ENCODE measurements at places on chromosomes 2 and 18.

GRCh38 chr2:42359965-42360483 is 993 bp downstream of the COX7A2L start:
- no peak for DNase-seq

DNA sequence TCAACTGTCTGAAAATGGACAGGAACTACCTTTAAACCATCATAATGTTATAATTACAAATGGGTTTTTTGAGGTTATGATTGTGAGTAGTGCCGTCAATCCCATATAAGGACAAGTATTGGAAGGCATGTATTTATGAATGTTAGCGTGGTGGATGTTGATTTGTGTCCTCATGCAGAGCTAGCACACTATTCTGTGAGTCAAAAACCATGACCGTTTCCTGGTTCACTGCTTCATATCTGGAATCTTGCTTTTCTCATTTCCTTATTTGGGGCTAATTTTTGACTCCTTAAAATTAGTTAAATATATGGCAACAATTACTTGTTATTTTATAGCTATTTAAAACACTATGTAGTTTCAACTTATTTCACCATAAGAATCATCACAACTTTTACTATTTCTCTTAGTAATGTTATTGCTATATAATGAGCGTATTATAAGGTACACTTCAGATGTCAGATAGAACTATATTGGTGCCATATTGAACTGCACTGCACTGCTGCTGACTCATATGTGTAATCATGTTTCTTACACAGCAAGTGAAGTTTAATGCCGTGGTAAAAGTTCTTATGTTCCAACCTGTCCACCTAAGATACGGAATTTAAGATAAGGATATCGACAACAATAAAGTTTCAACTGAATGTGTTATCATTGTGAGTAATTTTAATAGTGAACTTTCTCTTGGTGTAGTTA is 192.8 kb downstream of the PTGR3 start:
- DNase-seq: no peak

- DNase-seq: no peak
Observed at GRCh38 chr2:235712176-235712575, 218.3 kb downstream of the AGAP1 start.

- no peak for DNase-seq
Observed at GRCh38 chr18:23912356-23912755, 102.2 kb upstream of the TTC39C start.

DNA sequence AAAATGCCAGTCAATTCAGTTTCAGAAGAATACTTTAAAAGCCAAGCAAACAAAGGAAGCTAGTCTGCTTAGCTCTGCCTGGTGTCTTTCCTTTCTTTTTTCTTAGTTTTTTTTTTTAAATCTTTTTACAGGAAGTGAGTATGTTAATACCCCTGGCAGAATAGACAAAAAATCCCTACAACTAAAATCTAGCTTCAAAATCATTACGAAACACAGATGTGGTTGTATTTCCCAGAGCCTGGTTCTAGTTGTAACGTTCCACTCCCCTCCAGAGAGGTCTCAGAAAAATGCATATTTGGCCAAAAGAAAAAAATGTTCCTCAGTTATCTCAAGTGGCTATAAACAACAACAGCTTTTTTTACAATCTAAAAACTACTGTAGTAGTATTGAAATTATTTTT is 202.1 kb upstream of the RND3 start:
- DNase-seq: no peak

GRCh38 chr2:231904161-231904611 is 22.0 kb downstream of the NPPC start:
- no peak for DNase-seq

DNA sequence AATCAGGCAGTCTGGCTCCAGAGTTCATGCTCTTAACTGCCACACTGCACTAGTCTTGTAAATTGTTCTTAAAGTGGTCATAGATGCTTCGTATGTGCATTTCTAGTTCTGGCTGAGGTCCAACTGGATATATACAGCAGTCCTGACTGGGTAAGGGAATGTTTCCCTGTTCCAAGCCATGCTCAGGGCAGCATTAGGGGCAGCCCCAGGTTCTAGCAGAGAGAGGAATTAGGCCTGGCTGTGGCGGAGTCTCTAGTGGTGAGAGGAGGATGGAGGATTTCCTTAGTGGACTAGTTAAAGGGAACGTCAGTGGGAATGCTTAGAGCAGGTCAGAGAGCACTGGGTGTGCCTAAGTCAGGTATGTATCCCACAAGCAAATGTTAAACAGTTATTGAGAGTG is 28.0 kb downstream of the UBE2E3 start:
- DNase-seq: no peak

- DNase-seq: no peak
Observed at GRCh38 chr2:165238295-165238694, 919 bp upstream of the SCN2A start.

DNA sequence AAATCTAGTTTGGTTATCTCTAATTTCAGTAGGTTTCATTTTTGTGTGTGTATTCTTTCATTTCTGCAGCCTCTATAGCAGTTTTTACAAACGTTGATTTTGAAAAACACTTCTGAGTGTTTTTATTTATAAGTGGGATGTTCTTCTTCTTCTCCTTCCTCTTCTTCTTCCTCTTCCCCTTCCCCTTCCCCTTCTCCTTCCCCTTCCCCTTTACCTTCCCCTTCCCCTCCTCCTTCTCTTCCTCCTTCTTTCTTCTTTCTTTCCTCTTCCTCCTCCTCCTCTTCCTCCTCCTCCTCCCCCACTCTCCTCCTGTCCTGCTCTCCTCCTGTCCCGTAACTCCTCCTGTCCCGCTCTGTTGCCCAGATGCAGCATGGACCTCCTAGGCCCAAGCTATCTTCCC is 4.2 kb downstream of the UGGT1 start:
- no peak for DNase-seq

- DNase-seq: no peak
Observed at GRCh38 chr2:637406-637776, 39.8 kb downstream of the TMEM18 start.

GRCh38 chr2:219281588-219281987 is 2.4 kb downstream of the DNAJB2 start:
- DNase-seq: no peak

- no peak for DNase-seq
Observed at GRCh38 chr2:51103205-51103604, 71.3 kb upstream of the NRXN1 start.

DNA sequence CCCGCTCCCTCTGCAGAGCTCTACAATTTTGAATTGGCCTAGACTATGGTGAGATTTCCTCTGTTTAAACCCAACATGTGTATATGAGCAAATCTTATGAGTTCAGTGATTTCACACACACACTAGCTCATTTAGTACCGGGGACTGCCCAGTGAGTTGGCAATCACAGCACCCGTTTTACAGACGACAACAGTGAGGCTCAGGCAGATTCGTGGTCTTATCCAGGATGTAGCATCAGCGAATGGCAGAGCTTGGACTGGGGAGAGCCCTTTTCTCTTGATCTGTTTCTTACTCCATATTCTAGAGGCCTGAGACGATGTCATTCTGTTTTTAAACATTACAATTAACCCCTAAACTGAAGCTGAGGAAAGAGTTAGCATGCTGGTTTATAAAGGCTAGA is 419.9 kb downstream of the NBAS start:
- DNase-seq: no peak

All from GOT3 (cell line).